ENCODE measurements at places on chromosomes 3 and 15.

GRCh38 chr3:134397755-134398154 is 23.5 kb upstream of the AMOTL2 start:
- DNase-seq, result no peak

- DNase-seq, result no peak
Measured at GRCh38 chr3:34948517-34948916, 690.8 kb upstream of the ARPP21 start.

DNA sequence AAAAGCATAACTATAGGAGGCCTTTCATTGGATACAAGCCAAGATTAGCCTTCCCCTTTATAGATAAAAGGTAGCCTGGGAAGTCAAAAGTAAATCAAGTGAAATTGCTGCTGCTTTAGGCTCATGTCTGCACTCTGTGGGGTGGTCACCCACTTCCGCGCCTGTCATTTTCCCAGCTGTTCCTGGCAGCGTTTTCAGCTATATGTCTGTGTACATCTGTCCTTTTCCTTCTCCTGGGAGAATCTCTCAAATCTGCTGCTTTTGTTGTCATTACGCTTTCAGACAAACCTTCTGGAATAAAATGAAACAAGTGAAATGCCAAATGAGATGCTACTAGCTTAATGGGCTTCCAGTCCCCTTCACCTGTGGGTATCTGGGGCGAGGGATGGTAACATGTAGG is 211.8 kb downstream of the MCTP2 start:
- DNase-seq, result no peak

DNA sequence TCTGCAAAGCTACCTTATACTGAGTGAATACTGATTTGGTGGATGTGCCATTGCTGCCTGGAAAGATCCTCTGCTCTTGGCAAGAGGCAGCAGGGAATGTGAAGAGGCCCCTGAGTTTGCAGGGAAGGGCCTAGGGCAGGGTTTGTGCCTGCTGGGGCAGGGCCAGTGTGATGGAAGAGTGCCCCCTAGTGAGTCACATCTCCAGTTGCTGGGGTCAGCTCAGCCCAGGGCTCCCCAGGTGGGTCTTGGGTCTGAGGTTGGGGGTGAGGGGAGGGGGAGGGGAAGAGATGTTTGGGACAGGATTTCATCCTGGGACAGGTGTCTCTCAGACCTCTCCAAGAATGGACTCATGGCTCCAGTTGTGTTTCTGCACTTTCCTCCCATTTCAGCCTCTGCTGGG is 4.1 kb upstream of the AMOTL2 start:
- no peak for DNase-seq

- DNase-seq, result peak; percentile 20
Measured at GRCh38 chr15:77974098-77974414, 103.5 kb downstream of the TBC1D2B start.

- peak; percentile 48 for DNase-seq
Measured at GRCh38 chr3:21705769-21706168, 45.2 kb downstream of the ZNF385D start.

Measured in fibroblast of the conjunctiva (primary cell).